ENCODE measurements at places on chromosomes 13 and 19.

GRCh38 chr19:36773223-36773579, 594 bp upstream of the ZNF850 start:
- DNase-seq, result no peak

DNA sequence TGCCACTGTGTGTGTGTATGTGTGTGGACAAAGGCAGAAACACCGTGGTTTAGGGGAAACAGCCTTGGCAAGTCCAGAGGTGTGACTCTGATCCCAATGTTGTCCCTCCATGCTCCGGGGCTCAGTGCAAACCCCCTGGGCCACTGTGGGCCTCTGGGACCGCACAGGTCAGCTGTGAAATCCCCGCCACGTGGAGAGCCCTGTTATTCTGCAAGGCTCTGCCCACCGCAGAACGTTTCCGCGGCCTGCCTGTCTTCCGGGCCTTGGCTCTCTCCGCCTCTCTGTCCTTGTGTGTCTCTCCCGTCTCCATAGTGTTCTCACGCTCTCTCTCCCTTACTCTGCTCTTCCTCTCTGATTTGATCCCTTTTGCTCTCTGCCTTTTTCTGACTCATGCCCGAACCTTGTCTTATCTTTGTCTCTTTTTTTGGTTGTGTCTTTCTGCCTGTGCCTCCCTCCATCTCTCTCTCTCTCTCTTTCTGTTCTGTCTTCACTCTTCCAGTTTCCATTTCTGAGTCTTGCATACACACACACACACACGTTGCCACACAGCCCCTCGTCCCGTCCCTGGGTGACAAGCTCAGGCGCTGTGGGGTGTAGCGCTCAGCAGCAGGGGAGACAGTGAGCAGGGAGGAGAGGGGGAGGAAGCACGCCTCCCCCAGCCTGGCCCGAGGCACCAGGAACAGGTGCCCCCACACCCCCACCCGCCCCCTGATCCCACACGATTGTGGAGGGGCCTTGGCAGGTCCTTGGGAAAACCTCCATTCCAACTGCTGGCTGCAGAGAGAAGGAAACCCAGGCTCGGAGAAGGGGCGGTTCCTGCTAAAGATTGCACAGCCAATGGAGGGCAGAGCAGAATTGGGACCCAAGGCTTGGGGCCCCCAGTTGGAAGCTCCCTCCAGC, 3.0 kb downstream of the TTYH1 start:
- DNase-seq, result peak; percentile 66

DNA sequence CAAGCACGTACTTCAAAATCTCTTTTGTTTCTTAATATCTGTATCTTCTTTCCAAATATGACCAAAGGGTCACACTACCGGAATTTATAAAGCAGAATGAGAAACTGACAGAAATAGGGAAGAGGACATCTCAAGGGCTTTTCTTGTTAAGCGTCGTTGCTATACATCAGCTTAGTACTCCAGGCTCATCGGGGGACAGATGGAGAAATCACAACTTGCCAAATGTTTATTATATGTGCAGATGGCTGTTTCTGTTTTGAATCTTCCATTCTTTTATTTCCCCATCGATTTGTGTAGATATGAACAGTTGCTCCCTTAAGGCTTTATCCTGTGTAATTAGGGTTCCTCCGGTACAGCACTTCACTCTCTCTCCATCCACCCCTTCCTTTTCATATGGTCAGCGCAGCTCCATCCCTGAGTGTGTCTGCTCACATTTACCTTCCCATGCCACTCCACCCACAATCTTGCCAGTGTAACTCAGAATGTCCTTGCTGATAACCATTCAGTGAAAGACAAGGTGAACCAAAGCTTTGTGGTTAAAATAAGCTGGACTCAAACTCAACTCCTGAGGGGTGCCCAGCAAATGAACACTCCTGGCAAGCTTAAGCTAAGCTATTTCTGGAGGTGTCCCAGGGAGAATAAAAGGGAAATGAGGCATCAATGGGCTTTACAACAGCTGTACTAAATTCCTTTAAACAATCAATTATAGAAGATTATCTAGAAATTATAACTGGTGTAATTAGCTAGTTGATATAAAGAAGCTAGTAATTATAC, 51.3 kb downstream of the TBC1D4 start:
- DNase-seq, result no peak

GRCh38 chr19:20252613-20253012, 85.6 kb downstream of the ZNF486 start:
- no peak for DNase-seq

DNA sequence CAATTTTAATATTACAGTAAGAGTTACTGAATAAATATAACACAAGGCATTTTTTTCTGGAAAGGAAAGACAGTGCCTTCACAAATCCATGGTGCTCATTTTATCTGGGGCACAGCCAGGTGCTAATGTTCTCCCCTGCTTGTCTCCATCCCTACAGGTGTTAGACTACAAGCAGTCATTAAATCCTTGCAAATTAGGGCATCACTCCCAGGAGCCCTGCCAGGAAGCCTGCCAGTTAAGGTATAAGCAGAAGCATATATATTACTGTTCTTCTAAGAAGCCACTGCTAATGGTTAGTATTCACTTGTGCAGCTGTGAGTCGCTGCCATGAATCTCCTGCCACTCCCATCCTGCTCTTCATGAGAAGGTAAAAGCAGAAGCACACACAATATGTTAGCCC, 149.7 kb downstream of the OXGR1 start:
- DNase-seq, result no peak

DNA sequence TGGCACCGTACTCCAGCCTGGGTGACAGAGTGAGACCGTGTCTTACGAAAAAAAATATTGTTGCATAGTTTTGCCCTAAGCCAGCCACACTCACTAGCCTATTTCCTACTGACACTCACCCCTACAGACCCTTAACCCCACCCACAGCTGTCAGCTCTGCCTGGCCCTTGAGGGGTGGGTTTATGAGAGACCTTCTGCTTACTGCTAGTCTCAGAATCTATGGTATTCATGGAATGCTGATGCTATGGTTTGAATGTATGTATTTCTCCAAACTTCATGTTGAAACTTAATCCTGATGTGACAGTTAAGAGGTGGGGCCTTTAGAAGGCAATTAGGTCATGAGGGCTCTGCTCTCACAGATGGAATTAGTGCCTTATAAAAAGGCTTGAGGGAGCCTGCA, 79.2 kb upstream of the LRCH1 start:
- no peak for DNase-seq

- DNase-seq, result peak; percentile 32
Measured at GRCh38 chr19:4007836-4008539, 452 bp downstream of the PIAS4 start.

DNA sequence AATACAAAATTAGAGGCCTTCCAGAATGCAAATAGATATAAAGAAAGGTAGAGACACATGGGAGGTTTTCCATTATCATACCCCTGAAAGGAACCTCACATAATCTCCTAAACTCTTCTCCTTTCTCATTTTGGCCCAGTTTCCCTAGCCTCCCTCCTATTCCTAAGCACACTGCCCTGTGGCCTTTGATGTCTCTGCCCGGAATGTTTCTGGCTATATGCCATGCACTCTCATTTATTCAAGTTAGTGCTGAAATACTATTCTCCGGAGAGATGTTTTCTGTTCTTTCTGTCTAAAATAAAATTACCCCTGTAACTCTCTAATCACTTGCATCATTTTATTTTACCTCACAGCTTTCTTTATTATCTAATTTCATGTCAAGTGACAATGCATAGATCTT, 1287.7 kb downstream of the SLITRK5 start:
- no peak for DNase-seq

- peak; percentile 90 for DNase-seq
Measured at GRCh38 chr13:36297366-36298338, at the start of gene CCDC169. TSS of gene CCDC169 (minus strand) at chr13:36297814. CDS start at chr13:36297719, 95 bp downstream.

DNA sequence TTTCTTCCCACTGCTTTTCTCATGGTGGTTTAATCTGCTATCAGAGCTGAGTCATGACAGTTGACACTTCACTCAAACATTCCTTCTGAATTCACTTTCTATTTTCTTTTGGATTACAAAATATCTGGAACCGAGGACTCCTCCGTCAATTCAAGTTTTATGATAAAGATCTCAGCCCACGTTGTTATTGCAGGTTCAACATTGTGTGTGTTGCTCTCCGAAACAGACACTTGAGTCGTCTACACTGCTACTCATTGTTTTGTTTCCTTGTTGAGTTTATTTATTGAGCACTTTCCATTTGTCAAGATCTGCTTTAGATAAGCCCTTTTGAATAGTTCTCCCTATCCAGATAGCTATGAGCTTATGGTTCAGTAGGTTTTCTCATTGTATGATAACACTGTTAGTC, 636.1 kb upstream of the GPC6 start:
- no peak for DNase-seq

GRCh38 chr13:69959046-69959445, 148.6 kb upstream of the ATXN8OS start:
- no peak for DNase-seq

DNA sequence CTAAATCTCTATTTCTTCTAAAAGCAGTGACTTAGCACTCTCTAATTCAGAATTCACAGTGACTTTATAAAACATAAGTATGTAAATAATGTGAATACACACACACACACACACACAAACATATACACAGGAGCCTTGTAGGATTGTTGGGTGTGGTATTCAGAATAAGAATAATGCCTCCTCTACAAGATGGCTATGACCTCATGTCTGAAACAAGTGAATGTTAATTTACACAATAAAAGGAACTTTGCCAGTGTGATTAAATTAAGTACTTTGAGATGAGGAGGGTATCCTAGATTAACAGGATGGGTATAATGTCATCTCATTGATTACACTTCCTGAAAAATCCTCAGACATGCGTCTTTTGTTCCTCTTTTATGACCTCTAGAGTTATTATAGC, 234.6 kb downstream of the SLITRK6 start:
- DNase-seq, result no peak

Measured in retina (tissue), 1 donor.